Progenitor cell of endocrine pancreas (in vitro differentiated cells): ENCODE measurements at places on chromosomes 2 and 18. TPM values are rescaled to one million over a fixed set of nuclear protein-coding genes. Genes with fewer than 3 reads are reported as not detected.

GRCh38 chr2:217362710-217363109, 502.8 kb upstream of the TNP1 start:
- no peak overlapping the region for H3K27ac ChIP-seq
- peaks cover 17% of the 10 kb centered on the region for H3K4me1 ChIP-seq
- peaks cover 5% of the 10 kb centered on the region for H3K27me3 ChIP-seq
- no peak for DNase-seq

ACMSD gene
- total RNA-seq = not detected in 2 replicates

DNA sequence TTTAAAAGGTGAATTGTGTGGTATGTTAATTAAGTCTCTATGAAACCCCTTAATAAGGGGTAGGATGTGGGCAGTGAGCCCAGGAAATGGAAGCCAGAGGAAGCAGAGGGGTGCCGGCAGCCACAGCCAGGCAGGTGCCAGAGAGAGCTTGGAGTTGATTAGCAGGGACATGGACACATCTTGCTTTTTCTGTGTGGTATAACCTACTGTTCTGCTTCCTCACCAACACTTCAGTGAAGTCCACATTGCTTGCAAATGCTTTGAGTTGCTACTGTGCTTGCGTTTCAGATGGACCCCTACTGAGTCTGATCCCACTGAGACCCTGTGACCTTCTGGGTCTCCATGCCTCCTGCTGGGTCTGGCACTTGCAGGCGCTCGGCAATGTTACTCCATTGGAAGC, 30.3 kb upstream of the ARHGEF4 start:
- no peaks in the 10 kb centered on the region for H3K36me3 ChIP-seq
- no peak overlapping the region for H3K4me3 ChIP-seq
- H3K27me3 ChIP-seq = peaks cover 14% of the 10 kb centered on the region
- no peak overlapping the region for H3K27ac ChIP-seq
- no peak for DNase-seq
- H3K4me1 ChIP-seq = no peaks in the 10 kb centered on the region

- DNase-seq = no peak
- peaks cover 2% of the 10 kb centered on the region for H3K27me3 ChIP-seq
- H3K36me3 ChIP-seq = peaks cover 3% of the 10 kb centered on the region
- no peak overlapping the region for H3K27ac ChIP-seq
- H3K4me1 ChIP-seq = no peaks in the 10 kb centered on the region
- H3K4me3 ChIP-seq = no peak overlapping the region
Observed at GRCh38 chr2:111236025-111236424, 115.3 kb downstream of the BCL2L11 start.

- peaks cover 10% of the 10 kb centered on the region for H3K4me1 ChIP-seq
- DNase-seq = no peak
- H3K36me3 ChIP-seq = no peaks in the 10 kb centered on the region
- H3K27me3 ChIP-seq = peaks cover 19% of the 10 kb centered on the region
Observed at GRCh38 chr2:46326231-46326980, 29.2 kb downstream of the EPAS1 start.
